Body of pancreas (tissue), 4 donors: ENCODE measurements at places on chromosomes 6 and 20. TPM values are rescaled to one million over a fixed set of nuclear protein-coding genes. Genes with fewer than 3 reads are reported as not detected.

The TSPO2 gene
- not detected for total RNA-seq

The PAK5 gene
- 0.33 TPM for total RNA-seq

The BMP2 gene
- 14.8 TPM for total RNA-seq

The TRIM26 gene
- total RNA-seq: 66.6 TPM

The SLC17A4 gene
- 4.0 TPM for total RNA-seq

The OPRM1 gene
- 3.1 TPM for total RNA-seq

The SLC17A9 gene
- total RNA-seq: 4.9 TPM

The MOG gene
- not detected for total RNA-seq

The RIN2 gene
- 20.4 TPM for total RNA-seq

The AKAP7 gene
- total RNA-seq: 57.6 TPM

The KCNQ2 gene
- 1.8 TPM for total RNA-seq

DNA sequence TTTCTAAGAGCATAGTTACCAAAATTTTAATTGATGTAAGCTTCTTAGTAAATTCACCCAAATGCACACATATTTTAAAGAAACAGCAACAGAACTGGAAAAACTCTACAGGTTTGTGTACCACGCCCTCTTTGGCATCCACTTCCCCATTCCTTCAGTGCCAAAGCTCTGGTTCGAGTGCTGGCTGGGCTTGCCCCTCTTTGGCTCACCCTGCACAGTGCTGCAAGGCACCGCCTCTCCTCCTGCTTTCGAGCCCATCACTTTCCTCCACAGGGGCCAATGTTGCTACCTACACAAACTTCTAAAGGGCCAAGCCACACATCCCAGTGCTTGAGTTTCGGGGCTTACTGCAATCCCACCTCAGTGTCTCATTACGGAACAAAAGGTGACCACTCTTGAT, 9.6 kb downstream of the LRP11 start:
- no peaks in the 10 kb centered on the region for H3K27me3 ChIP-seq
- peaks cover 14% of the 10 kb centered on the region for H3K4me1 ChIP-seq
- H3K36me3 ChIP-seq: no peaks in the 10 kb centered on the region

DNA sequence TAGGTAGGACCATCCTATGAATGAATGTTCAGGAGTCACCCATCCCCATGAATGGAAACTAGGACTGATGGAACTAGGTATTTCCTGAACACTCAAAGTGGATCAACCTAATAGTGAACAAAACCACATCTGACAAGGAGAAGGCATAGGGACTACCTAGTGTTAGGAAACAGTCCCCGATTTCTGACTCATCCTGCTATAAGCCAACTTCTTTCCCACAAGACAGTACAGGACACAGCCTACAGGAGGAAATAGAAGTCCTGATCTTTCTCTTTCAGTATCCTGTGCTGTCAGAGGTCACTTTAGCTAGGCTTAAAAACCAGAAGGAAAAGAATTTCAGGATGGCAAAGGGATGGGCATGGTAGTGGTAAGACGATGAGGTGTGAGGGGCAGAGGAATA, 19.5 kb upstream of the GMDS start:
- no peaks in the 10 kb centered on the region for H3K36me3 ChIP-seq
- no peaks in the 10 kb centered on the region for H3K27me3 ChIP-seq
- no peak overlapping the region for H3K4me3 ChIP-seq
- H3K27ac ChIP-seq: no peak overlapping the region

GRCh38 chr6:38151580-38152500, 332.3 kb downstream of the ZFAND3 start:
- DNase-seq: no peak
- no peak overlapping the region for H3K27ac ChIP-seq
- no peaks in the 10 kb centered on the region for H3K27me3 ChIP-seq
- no peaks in the 10 kb centered on the region for H3K36me3 ChIP-seq

DNA sequence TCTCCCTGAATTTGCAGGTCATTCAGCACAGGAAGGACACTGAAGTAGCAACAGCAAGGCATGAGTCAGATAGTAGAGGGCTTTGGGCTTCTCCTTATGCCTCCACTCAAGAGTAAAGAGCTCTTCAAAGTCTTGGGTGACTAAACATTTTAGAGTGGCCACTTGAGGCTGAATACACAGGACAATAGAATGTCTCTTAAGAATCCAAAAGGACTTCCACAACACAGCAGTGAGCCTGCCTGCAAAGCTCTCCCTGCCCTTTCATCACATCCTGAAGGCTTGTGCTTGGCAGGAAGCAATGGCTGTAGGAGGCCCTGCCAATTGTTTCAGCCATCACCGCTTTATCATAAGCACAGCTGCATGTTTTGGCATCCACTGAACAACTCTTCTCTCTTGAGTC, 36.8 kb downstream of the FOXQ1 start:
- DNase-seq: no peak
- H3K4me3 ChIP-seq: no peak overlapping the region
- no peak overlapping the region for H3K27ac ChIP-seq
- no peaks in the 10 kb centered on the region for H3K36me3 ChIP-seq

- H3K4me1 ChIP-seq: no peaks in the 10 kb centered on the region
- H3K27me3 ChIP-seq: no peaks in the 10 kb centered on the region
- H3K27ac ChIP-seq: no peak overlapping the region
- H3K36me3 ChIP-seq: no peaks in the 10 kb centered on the region
- no peak overlapping the region for H3K4me3 ChIP-seq
Measured at GRCh38 chr6:146335336-146335735, 208.3 kb upstream of the RAB32 start.

GRCh38 chr6:75334266-75335040, 49.9 kb upstream of the TMEM30A start:
- no peak for DNase-seq
- H3K27ac ChIP-seq: no peak overlapping the region
- H3K36me3 ChIP-seq: no peaks in the 10 kb centered on the region
- no peaks in the 10 kb centered on the region for H3K27me3 ChIP-seq

DNA sequence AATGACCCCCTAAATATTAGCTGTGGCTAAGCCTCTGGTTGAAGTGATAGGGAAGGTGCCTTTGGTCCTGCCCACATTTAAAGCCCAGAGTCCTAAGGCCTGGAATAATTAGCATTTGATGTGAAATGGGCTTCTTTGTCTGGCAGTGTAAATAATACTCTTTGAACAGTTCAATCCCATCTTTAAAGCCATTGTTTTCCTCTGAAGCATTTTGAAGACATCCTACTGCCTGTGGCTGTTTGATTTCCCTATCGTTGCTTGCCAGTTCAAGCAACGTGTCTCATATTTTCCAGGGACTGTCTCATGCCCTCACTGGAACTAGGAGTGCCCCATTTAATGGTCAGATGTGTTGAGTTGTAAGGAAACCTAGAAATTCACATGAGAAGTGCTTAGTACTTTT, 89.3 kb upstream of the BTN3A2 start:
- H3K27ac ChIP-seq: no peak overlapping the region
- no peaks in the 10 kb centered on the region for H3K36me3 ChIP-seq
- DNase-seq: no peak
- H3K27me3 ChIP-seq: peaks cover 6% of the 10 kb centered on the region
- H3K4me1 ChIP-seq: peaks cover 20% of the 10 kb centered on the region

DNA sequence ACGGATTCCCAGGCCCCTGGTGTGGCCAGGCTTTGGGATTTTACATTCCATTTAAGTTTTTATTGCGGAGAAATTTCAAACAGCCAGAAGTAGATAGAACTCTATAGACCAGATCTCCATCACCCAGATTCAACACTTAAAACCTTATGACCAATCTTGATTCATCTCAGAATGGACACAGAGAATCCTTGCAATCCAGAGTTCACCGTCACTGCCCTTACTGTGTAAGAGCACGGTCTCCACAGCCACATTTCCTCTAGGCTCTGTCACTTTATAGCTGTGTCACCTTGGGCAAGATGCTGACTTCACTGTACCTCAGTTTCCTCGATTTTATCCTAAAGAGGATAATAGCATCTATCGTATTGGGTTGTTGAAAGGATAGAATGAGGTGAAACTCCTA, 979 bp downstream of the ZNF133 start:
- no peak overlapping the region for H3K27ac ChIP-seq
- no peaks in the 10 kb centered on the region for H3K27me3 ChIP-seq
- H3K36me3 ChIP-seq: peaks cover 3% of the 10 kb centered on the region
- H3K4me1 ChIP-seq: peaks cover 16% of the 10 kb centered on the region

DNA sequence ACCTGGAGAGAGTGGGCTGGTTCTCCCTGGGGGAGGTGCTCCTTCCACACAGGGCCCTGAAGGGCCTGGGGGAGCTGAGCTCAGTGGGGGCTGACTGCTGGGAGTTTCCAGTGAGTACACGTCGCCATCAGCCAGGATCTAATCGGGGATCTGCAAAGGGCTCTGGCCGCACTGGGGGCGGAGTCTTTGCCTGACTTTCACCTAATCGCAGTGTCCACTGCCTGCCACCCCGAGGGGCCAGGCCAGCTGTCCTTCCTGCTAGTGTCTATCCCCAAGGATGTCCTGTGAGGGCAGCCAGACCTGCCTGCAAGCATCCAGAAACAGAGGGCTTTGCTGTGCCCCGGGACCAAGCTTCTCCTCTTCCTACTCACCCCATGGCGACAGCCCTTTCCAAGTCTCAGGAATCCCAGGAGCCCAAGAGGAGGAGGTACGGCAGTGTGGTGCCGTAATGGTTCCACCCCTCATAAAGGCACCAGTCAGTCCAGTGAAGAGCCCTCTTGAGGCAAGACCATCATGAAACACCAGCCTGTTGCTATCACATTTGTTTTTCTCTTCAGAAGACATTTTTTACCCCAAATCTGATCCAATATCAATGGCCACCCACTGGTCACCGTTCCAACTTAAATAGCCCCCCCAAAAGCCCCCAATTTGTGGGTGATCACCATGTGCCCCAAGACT, 243.1 kb upstream of the ECI2 start:
- H3K27ac ChIP-seq: no peak overlapping the region
- DNase-seq: no peak
- no peaks in the 10 kb centered on the region for H3K36me3 ChIP-seq
- H3K27me3 ChIP-seq: no peaks in the 10 kb centered on the region

- no peaks in the 10 kb centered on the region for H3K4me1 ChIP-seq
- no peaks in the 10 kb centered on the region for H3K27me3 ChIP-seq
- no peak overlapping the region for H3K27ac ChIP-seq
- H3K4me3 ChIP-seq: no peak overlapping the region
- DNase-seq: no peak
Measured at GRCh38 chr6:74891349-74891831, 314.5 kb downstream of the COL12A1 start.

- H3K4me1 ChIP-seq: no peaks in the 10 kb centered on the region
- no peak overlapping the region for H3K4me3 ChIP-seq
- H3K27me3 ChIP-seq: no peaks in the 10 kb centered on the region
- H3K27ac ChIP-seq: no peak overlapping the region
Measured at GRCh38 chr20:64247970-64248841, 7.3 kb upstream of the PCMTD2 start.

GRCh38 chr6:161232010-161232409, 41.9 kb downstream of the AGPAT4 start:
- DNase-seq: no peak
- H3K36me3 ChIP-seq: no peaks in the 10 kb centered on the region
- H3K27ac ChIP-seq: no peak overlapping the region

DNA sequence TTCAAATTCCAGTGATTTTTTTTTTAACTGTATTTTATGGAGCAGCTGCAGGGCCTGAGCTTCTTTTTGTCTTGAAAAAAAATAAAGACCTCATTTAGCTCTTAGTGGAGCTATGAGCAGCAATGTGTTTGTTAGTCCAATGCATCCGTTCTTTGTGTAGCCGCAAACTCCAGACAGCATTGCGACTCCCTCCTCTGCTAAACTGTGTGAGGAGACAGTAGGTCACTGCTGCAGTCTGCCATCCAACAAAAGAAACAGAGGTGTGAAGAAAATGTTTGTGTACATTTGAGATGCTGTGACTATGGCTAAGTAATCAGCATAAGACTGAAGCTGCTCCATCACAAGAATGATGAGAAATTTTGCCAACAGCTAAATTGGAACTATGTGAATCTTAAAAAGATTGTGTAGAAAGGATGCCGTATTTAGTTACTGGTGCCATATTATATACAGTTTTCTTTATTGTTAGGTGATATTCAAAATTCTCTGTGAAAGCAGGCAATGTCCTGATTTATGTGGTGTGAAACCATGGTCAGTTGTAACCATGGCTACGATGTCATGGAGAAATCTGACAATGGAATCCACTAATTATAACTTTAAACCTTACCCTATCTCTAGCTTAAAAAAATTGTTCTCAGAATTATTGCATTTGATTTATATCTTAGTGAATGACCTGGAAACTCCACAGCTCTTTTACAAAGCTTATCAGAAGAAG, 428.8 kb upstream of the EPHA7 start:
- H3K27me3 ChIP-seq: no peaks in the 10 kb centered on the region
- H3K4me1 ChIP-seq: no peaks in the 10 kb centered on the region

DNA sequence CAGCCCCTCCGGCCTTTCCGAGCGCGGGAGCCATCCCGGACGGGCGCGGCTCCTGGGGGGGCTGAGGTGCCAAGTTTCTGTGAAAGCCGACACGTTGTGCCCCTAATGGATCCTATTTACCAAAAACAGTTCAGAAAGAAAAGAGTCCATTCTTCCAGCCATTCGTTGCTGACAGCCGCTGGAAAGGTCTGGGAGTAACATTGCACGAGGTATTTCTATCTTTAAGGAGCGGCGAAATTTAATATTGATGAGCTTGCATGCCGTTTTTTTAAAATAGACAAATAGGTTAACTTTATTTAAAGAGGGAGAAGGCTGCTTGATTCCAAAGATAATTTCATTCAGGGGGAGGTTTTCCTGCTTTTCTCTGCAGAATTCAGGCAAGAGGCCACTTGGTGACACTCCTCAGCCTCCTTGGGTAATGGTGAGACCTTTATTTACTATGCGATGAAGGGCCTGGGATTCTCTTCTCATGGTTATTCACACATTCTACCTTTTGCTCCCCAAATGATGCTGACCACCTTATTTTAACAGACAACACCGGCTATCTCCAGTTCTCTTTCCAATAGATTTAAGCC, 988 bp downstream of the TIAM2 start:
- no peaks in the 10 kb centered on the region for H3K36me3 ChIP-seq
- H3K4me3 ChIP-seq: no peak overlapping the region
- no peaks in the 10 kb centered on the region for H3K27me3 ChIP-seq
- peaks cover 8% of the 10 kb centered on the region for H3K4me1 ChIP-seq
- no peak overlapping the region for H3K27ac ChIP-seq
- DNase-seq: no peak

DNA sequence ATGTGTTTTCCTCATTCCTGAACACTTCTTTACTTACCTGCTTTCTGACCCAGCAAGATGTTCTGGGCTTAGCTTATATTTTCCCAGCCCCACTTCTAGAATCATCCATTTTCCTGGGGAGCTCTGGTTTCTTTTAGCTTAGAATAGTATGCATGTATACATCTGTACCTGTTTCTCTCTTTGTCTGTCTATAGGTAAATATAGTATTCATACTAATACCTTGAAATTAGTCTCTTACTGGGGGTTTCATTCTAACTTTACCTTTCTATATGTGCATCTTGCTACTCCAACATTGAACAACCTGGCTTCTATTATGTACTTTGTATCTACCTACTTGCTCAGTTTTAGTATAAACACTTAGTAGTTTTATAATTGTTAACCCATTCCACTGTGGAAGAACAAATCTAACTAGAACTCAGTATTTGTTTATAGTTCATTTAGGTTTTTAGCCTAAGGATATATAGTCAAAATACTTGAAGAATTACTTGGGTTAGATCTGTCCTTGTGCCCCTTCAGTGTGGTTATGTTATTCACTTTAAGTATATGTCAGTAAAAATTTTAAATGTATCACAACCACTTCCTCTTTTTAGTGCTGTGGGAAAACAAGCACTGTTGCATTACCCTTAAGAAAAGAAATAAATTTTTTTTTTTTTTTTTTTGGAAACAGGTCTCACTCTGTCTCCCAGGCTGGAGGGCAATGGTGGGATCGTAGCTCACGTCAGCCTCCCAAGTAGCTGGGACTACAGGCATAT, 54.0 kb downstream of the ASXL1 start:
- H3K4me3 ChIP-seq: no peak overlapping the region
- H3K4me1 ChIP-seq: peaks cover 14% of the 10 kb centered on the region
- H3K27ac ChIP-seq: no peak overlapping the region
- no peaks in the 10 kb centered on the region for H3K36me3 ChIP-seq
- H3K27me3 ChIP-seq: no peaks in the 10 kb centered on the region
